Astrocyte (in vitro differentiated cells and primary cell): ENCODE measurements at places on chromosomes 4 and X. TPM values are rescaled to one million over a fixed set of nuclear protein-coding genes. Genes with fewer than 3 reads are reported as not detected.

The FAM53A gene
- total RNA-seq, result 2.1 and 3.4 TPM in 2 replicates

GRCh38 chr4:48974979-48975640 lies 11.0 kb upstream of the CWH43 start:
- DNase-seq, result no peak

DNA sequence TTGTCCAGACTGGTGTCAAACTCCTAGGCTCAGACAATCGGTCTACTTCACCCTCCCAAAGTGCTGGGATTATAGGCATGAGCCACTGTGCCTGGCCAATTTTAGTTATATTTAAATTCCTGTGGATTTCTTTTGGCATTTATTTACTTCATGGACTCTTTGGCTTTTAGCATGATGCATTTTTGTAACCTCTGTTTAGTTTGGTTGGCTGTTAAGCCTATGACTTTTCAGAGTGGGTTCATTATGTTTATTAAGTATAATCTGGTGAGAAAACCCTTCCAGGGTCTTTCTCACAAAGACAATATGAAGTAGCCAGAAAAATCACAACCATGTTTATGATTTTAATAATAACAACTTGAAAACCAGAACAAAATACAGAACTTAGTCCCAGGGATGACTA lies 49.4 kb downstream of the USP38 start:
- DNase-seq, result no peak

DNA sequence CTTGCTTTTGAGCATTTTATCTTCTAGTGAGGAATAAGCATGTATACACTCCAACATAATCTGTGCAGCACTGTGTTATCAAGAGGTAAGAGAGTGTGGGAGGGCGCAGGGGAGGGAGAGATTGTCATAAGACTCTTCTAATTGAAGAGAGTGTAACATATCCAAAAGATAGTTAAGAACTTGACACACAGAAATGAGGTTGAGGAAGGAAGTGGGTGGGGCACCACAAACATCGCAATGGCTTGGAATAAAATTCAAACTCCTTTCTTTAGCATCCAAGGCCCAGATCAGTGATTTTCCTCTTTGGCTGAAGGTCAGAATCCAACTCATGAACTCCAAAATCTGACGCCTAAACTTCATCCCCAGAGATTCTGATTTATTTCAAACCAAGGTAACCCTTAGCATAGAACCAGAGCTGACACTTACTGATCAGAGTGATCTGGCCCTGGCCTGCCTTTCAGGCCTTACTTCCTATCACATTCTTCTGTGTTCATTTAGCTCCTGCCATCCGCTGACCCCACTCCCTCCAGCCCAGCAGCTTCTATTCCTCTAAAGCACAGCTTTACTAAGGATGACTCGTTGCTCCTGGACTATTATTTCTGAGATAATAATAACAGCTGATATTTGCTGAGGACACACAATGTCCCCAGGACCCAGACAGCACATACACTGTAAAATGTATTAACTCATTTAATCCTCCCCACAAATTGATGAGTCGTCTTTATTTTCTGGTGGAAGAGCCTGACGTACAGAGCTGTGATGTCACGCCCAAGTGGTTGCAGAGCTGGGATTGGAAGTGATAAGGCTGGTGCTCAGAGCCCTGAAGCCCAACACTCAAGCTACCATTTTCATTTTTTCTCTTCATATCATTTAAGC lies 10.6 kb upstream of the CTSO start:
- no peak for DNase-seq

DNA sequence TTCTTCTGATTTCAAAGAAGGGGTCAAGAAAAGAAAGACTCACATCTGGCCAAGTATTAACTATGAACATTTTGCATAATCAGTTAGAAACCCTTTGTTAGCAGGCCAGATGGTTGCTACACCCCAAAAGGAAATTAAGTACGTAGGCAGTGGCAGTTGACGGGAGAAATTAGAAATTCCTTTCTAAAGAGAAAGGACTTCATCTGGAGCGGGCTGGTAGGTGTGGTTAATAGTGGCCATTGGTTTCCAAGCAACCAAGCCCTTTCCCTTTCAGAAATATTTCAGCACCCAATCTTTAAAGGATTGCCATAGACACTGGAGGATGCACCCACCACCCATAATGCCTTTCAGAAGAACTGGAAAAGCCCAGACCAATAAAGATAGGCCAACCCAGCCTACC lies 235.7 kb upstream of the LDB2 start:
- no peak for DNase-seq

GRCh38 chr4:85722807-85723206 lies 247.9 kb downstream of the ARHGAP24 start:
- no peak for DNase-seq

- no peak for DNase-seq
Measured at GRCh38 chrX:40061005-40061404, 36.8 kb downstream of the BCOR start.

- DNase-seq, result no peak
Measured at GRCh38 chrX:154419189-154419588, 7.8 kb downstream of the TAFAZZIN start.

DNA sequence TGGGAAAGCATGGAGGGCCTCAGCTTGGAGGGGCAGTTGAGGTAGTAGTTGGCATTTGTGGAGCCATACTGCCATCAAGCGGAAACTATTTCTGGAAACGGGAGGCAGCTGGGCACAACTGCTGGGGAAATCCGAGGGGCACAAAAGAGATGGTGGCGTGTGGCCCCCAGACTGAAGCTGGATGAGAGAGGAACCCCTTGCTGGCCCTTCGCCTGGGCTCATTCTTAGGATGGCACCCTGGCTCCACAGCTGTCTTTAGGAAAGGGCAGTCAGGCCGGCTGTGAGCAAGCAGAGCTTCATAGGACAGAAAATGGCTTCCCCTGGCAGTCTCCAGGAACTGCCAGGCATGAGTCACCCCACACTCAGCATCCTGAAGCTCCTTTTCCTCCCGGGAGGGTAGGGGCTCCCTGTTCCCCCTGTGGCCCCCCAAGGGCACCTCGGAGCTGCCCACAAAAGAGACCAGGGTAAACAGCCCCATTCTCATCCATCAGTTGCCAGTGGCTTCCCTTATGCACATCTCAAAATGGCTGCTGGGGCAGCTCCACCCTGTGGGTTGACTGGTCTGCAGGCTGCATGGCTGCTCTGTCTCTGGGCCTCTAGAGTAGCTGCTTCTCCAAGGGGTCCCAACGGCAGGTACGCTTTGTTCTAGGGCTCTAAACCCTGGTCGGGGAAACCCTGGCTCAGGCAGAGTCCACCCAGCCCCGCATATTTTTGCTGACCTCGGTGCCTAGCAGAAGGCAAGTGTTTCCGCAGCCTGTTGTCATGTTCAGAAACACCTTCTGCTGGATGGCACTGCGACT lies 64.7 kb downstream of the NBDY start:
- DNase-seq, result no peak
